ENCODE measurements at places on chromosomes 1 and 21.

DNA sequence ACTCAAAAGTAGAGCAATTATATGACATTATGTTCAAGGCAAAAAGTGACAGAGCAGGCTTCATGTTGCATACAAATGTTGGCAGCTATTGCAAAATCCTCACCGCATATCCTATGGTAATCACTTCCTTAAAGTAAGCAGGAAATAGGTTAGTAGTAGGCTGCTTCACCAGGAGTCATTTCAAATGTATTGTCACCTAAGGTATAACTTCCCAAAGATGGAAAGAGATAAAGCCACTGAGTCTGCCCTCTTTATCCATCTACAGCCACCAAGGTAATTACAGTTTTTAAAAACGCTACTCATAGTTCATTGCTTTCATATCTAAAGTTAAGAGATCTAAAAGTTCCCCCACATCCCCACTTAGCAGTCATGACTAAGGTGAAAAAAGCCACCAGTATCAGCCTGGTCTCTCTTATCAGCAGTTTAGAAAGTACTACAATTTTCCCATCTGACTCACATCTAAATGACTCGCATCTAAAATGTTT, 31.6 kb upstream of the UBE2U start:
- no peak for DNase-seq

- peak; percentile 16 for DNase-seq
These were observed 22.9 kb upstream of the NDC1 start for GRCh38 chr1:53860967-53861411.

DNA sequence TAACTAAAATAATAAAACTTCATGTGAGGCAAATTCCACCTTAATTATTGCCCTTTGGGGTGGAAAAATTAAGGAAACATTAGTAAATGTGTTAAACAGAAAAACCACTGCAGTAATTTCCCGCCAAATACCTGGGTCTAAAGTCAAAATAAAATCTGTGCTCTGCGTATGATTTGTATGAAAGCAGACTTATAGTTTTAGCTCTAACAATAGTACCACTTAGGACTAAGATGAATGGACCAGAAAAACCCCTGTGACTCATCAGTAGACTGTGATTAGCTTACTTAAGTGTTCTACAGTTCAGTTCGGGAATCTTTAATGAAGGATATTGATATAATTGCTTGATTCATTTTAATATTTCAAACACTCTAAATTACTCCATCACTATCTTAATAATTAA, 23.3 kb upstream of the C1orf105 start:
- no peak for DNase-seq

DNA sequence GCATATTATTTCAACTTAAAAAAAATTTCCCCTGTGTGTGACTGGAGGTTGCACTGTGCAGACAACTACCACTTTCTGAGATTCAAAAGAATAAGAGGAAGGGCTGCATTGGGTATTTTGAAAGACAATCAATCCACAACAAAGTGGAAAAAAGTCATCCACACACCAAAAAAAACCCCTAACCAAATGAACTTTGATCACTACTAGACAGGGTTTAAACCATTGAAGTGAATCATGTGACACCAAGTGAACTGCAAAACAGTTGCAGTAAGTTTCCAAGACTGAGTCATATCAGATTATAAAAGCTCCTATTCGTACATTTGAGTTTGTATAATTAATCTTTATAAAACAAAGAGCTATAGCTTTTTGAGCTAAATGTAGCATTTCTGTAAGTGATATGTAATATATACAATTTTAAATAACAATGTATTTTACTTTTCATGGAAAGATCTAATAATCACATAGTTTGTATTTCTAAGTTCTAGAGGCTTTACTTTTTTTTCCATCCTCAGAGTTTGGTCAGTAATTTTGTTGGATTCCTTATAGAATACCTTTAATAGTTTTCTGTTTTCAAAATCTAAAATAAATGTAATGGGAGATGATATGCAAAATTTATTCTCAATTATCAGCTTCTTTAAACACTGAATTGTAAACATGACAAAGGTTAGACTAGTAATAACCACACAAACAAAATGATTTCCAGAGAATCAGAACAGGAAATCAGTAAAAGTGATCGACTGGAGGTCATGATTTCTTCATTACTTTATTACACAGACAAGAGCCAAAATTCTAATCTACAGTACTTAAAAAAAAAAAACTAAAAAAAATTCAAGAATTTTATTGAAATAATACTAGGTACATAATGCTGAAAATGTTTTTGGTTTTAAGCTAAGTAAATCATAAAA, 50.5 kb upstream of the GFI1 start:
- no peak for DNase-seq

DNA sequence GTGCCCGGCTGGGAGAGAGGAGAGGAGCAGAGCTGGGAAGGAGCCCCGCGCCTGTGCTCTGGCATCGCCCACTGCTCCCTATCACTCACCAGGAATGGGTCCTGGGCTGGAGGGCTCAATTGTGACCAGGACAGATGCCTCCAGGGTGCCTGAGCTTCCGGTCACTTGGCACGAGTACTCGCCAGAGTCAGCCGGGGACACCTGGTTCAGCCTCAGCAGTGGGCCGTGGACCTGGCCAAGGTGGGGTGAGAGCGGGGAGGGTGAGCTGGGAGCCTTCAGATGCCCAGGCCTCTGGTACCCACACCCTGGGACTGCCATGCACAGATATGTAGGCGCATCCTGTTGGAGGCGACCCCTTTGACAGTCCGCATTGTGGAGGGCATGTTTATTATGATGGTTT, 31.1 kb downstream of the LDLRAD2 start:
- DNase-seq = no peak

DNA sequence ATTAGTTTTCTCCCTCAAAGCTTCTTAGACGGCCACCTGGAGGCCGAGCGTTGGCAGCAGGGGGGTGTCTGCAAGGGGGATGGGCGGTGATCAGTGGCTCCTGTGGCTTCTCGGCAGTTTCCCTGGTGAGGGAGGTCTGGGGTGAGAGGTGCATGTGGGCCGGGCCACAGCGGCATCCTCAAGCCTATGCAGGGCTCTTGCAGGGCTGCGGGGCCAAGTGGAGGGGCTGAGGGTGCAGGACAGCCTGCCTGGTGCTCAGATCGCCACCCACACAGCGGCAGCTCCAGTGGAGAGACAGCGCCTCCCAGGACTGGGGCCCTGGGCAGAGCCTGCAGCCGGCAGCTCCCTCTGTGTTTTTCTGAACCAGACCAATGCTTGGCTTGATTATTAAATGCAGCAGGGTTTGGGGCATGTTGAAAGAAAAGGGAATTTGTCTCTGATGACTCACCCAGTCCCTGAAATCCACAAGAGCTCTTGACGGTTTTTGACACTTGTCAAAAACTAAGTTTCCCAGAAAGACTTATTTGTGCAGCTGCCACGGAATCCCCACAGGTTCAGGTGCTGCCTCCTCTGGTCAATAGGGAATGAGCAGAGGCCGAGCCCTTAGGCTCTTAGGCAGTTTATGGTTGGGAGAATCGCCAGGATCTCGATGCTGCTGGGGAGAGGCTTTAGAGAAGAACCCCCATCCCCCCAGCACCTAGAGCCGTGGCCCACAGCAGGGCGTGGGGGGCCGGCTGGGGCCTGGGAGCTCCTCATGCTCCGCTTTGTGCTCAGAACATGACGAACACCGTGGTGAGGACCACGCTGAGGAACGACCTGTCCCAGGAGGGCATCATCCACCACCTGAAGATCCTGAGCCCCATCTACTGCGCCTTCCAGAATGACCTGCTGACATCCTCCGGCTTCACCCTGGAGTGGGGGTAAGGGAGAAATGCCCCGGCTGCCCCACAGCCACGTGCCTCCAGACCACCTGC, 54.7 kb downstream of the UMODL1 start:
- no peak for DNase-seq

GRCh38 chr1:67429011-67429527, 1.1 kb downstream of the SERBP1 start:
- peak; percentile 19 for DNase-seq

DNA sequence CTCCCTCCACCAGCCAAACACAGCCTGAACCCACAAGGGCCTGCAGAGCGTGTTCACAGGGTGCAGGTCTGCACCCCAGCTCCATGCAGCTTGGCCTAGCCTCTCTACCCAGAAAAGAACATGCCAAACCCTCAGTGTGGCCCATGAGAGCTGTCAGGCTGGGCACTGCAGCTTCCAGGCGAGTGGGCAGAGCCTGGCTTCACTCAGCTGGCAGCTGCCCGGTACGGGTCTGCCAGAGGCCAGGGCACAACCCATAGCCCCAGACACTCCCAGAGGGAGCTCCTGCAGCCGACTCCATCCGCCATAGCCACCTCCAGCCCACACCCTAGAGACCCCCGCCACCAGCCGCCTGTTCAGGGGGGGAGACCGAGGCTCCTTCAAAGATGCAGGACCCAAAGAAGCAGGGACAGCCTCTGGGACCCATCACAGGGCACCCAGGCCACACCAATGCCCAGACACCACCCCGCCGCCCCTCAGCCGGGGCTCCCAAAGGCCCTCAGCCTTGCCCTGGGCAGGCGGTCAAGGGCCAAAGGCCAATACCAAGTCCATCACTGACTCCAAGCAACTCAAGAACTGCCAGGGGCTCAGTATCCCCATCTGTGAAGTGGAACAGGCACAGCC, 42.4 kb downstream of the MEGF6 start:
- DNase-seq = no peak

- DNase-seq = no peak
These were observed 41.4 kb downstream of the YARS1 start for GRCh38 chr1:32775640-32776337.

DNA sequence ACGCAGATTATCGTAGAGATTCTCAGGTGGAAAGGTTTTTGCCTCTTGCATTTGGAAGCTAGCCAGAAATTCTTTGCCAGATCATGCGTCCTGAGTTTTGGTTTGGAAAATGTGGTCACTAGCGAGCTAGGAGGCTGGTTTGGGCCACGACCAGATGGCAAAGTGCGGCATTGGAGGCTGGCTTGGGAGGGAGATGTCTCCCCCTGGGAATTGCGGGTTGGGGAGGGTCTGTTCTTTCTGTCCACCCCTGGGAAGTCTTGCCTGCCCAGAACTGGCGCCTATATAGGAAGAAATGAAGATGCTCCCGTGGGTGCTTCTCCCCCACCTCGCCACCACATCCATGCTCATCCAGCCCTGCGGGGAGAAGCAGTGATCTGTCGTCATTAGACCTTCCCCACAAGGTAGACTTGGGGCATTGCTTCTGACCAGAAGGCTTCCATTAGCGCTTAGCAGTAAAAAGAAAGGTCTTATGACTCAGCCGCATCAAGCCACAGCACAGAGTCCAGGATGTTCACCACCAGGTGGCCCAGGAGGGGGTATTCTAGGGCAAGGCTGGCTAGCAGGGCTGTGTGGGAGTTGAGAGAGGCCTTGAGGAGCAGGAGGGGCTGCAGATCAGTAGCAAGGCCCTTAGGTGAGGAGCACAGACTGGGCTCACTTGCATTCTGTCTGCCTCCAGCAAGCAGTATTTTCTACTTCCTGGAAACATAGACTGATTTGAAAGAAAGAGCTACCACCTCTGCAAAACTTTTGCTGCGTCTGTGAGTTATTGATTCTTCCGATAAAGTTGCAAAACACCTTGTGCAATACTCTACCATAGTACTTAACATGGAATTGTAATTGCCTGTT, 1.5 kb upstream of the PTP4A2 start:
- DNase-seq = peak; percentile 62

DNA sequence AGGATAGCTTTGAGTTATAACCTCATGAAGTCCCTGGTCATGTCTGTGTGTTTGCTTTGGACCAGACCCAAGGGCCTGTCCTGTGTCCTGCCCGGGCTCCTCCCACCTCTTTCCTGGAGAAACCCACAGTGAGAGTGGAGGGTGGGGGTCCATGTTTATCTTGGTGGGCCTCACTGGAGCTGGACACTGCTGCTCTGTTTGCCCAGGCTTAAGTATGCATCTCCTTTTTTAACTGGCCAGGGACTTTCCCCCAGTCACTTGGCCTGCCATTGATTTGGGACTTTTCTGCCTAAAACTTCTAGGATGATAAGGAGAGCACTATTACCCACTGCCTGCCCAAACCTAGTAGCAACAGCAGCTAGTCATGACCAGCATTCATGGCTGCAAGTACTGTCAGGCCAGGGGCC, 49.8 kb downstream of the DDR2 start:
- no peak for DNase-seq

GRCh38 chr21:35953597-35953996, 106.7 kb downstream of the SETD4 start:
- DNase-seq = no peak

DNA sequence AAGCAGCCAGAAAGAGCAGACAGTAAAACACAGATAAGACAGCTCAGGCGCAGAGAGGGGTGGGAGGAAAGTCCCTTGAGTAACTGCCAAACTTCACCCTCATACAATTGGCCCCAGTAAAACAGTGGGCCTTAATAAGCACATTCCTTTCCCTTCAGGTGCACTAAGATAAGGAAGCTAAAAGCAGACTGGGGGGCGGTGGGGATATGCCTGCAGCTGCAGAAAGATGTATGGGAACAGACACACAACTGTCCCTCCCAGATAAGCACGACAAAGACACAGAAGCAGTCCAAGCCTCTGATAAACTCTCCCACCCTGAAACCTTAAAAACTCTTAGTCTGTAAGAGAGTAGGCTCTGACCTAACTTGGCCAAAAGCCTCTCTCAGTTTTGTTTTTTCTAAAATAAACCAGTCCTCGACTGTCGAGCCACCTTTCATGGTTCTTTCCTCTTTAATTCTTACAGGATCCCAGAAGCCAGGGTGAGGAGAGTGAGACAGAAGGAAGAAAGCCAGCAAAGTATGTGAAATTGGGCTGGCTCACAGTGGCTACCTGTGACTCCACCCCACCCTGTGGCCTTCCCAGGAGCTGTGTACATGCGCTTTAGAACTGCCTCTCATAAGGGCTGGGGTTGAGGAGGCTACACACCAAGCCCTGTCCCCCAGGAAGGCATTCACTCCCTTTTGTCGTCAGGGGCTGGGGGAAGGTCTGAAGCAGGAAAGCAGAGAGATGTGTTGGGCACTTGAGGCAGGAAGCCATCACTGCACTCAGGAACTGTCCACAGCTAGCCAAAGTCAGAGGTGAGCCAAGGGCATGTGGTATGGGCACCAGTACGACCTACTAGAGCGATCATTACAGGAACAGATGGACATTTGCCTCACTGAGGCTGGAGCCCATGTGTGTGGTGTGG, 4.6 kb downstream of the PGLYRP4 start:
- no peak for DNase-seq

DNA sequence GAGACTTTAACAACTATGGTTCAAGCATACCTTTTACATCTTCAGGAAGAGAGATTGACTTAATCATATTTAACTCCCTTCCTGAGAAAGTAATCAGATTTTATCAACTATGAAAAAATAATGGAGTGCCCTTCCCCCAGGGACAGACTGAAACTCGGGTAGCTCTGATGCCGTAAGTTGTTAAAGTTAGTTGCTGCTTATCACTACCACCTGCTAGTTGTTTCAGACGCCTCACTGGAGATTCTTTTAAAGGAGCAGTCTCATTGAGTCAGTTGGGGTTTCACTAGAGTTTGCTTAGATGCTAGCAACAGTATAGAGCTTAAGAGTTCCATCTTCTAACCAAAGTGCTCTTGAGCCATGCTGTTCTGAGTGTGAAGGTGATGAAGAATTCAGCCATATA, 17.0 kb upstream of the TRAF5 start:
- no peak for DNase-seq

GRCh38 chr1:118217141-118217838, 32.3 kb upstream of the SPAG17 start:
- DNase-seq = no peak
